Bladder microvascular endothelial cell (primary cell): ENCODE measurements at places on chromosomes 5 and 9. TPM values are rescaled to one million over a fixed set of nuclear protein-coding genes. Genes with fewer than 3 reads are reported as not detected.

C9orf85 gene
- 8.9 and 12.6 TPM in 2 replicates for total RNA-seq

EIF4EBP3 gene
- 0.44 and 1.6 TPM in 2 replicates for total RNA-seq

AMBP gene
- not detected in 2 replicates for total RNA-seq

UBE2QL1 gene
- 0.19 TPM in 1 of 2 replicates, not detected in the other for total RNA-seq

C5orf58 gene
- total RNA-seq, result not detected in 2 replicates

OSMR gene
- 9.7 and 21.2 TPM in 2 replicates for total RNA-seq

FGF18 gene
- 0.06 TPM in 1 of 2 replicates, not detected in the other for total RNA-seq

DBH gene
- not detected in 2 replicates for total RNA-seq

PTGS1 gene
- total RNA-seq, result 0.97 and 5.9 TPM in 2 replicates

LRRC70 gene
- total RNA-seq, result 24.0 and 46.3 TPM in 2 replicates

RFESD gene
- total RNA-seq, result 0.97 and 1.2 TPM in 2 replicates

NEUROG1 gene
- not detected in 2 replicates for total RNA-seq

LTC4S gene
- 0.32 TPM in 1 of 2 replicates, not detected in the other for total RNA-seq

NUTM2F gene
- not detected in 2 replicates for total RNA-seq
